Retina (tissue), 1 donor: ENCODE measurements at places on chromosomes 5 and 9.

GRCh38 chr5:12825163-12825562 is 920.9 kb upstream of the CTNND2 start:
- no peak for DNase-seq

DNA sequence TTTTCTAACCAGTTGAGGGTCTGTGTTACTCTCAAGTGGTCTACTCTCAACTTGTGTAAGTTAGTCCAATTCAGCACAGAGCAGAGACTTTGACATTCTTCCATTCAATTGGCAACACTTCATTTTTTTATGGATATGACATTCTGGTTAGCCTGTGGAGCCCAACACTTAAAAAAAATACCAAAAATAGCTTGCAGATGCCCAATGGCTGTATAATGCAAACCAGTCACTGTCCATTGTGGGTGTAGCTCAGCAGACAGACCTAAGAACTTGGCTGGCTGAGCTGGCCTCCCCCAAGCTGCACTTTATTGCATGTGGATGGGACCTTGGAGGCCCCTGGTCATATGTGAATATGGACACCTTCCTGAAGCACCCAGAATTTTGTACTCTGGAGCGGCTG is 103.2 kb downstream of the DPYSL3 start:
- no peak for DNase-seq

DNA sequence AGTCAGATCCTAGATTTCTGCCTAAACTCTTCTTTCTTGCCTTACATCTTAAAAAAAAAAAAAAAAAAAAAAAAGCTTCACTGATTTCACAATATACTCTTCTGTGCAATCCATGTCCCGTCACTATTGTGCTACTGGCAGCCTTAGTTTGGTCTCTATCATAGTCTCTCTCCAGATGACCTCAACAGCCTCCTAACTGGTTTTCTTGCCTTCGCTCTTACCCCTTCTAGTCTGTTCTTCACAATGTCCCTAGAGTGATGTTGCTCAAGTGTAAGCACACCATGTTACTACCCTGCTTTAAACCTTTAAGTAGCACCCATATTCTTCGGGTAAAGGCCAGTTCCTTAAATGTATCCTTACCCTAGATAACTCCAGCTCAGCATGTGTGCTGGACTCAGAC is 25.8 kb downstream of the CD180 start:
- DNase-seq = no peak

DNA sequence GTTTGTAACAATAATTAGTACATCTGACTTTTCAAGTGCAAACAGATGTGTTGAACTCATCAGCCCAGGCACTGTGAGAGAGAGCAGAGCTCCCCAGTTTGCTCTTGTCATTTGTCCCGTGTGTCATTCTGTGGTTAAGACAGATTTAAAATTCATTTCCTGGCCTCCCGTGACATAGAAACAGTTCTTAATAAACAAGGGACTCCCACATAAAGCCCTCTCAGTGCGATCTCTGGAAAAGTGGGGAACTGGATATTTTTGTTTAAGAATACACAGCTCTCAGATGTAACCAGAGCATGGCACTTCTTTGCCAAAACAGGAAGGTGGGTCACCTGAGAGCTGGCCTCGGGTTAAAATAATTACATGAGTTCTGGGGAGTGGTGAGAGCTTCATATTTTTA is 58.6 kb downstream of the PRKACG start:
- DNase-seq = no peak

DNA sequence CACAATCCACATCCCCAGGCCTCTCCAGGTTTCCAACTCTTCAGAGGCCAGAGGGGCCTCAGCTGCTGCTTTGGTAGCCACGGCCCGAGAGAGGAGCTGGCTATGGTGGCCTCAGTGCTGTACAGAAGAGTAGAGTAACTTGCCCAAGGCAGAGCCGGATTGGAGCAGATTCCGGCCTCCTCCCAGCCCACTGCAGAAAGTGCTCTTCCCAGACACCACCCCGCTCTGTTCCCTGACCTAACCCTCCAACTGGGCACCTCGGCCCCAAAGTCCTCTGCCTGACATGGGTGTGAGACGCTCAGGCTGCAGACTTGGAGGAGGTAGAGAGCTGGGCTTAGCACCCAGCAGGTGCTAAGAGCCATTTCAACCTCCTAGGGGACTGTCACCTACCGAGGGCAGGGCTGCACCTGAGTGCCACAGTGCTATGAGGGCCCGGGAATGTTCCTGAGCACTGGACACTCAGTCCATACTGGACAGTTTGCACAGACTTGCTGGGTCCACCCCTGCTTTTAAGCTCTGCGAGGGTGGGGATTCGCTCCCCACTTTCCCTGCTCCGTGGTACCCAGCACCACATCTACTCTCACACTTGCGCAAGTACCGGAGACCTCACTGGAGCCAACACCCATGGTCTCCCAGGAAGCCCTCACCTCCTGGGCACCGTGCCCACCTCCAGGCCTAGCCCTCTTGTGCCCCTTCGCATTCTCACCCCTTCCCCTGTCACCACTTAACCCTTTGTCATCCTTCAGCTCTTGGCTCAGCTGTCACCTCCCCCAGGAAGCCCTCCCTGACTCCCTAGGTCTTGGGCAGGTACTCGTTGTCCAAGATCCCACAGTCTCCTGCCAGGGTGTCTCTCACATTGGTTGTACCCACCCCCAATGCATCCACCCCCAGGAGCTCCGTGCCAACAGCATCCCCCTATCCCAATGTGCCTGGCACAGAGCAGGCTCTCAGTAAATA is 49.8 kb downstream of the DBH start:
- no peak for DNase-seq

DNA sequence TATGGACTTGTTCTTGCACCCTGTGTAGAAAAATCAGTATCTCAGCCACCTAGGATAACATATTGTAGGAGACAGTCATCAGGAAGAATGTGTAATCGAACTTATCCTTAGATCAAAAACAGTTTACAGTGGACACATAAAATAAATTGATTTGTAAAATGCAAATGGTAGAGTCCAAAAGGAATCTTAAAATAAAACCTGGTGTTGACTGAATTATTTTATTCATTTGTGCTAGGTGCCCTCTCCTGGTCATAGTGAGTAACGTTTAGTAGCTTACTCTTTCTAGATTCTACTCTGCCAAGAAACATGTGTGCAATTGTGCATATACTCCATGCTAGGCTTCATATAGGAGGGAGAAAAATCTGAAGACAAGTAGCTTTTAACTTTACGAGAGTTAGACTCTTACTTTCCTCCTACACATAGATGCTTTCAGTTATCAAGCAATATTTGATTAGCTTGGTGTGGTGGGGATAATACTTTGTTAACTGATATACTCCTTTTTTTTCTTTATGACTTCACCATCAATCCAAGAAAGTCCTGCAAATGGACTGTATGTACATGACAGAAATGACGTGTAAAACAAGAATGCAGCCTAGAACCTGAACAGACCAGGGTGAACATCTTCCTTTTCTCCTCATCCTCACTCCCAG is 23.7 kb upstream of the LOX start:
- no peak for DNase-seq

DNA sequence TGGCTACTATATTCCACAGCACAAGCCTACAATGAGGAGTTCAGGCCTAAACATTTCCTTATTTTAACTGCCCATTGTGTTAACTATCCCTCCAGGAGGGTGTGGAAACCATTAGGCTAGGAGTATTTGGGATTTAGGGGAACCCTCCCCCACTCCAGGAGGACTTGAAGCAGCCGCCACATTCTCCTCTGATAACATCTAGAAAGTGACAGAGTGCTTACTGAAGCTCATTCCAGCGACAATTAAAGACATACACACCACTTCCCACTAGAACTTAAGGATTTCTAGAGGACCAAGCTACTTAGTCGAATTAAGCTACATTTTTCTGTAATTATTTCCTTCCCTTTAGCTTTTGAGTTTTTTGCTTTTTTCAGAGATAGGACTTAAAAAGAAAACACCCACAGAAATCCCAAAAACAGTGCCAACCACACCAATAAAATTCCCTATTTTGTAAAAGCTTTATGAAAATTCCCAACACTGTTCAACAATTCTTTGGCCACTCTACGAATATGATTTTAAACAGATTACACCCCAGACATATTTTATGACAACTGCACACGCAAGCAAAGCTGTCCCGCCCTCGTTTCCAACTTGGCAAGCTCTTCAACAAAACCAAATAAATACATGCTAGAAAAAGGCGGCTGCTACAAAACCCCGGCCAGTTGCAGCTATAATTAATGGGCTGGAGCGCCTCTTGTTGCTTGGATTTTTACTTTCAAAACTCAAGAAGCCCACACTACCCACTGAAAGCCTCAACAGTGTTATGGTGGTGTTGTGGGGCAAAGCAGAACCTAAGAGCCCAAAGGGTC is 4.5 kb downstream of the ROR2 start:
- DNase-seq = no peak

- no peak for DNase-seq
These were observed 11.7 kb downstream of the OGN start for GRCh38 chr9:92392690-92393089.

DNA sequence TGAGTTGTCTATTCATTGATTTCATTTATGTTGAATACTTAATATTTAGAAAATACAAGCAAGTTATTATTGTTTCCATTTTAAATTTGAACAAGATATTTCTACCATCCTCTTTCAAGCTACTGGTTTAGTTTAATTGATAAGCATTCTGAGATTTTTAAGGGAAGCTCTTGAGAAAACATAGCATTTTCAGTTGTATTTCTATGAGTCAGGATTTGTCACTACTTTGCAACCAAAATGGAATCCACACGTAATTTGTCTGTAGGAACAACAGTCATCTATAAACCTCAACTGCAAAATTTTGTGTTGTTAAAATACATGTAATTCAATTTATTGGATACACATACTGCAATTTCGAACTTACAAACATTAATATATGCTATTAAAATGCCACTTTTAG is 74.0 kb downstream of the PRR16 start:
- no peak for DNase-seq

GRCh38 chr5:56447232-56447631 is 214.1 kb upstream of the ANKRD55 start:
- DNase-seq = no peak

- no peak for DNase-seq
These were observed 17.6 kb downstream of the MEGF9 start for GRCh38 chr9:120696551-120697230.

- DNase-seq = peak; percentile 9
These were observed 371.4 kb downstream of the NTRK2 start for GRCh38 chr9:85040821-85041465.

GRCh38 chr5:138032028-138032571 is 779 bp downstream of the FAM13B start:
- DNase-seq = no peak

DNA sequence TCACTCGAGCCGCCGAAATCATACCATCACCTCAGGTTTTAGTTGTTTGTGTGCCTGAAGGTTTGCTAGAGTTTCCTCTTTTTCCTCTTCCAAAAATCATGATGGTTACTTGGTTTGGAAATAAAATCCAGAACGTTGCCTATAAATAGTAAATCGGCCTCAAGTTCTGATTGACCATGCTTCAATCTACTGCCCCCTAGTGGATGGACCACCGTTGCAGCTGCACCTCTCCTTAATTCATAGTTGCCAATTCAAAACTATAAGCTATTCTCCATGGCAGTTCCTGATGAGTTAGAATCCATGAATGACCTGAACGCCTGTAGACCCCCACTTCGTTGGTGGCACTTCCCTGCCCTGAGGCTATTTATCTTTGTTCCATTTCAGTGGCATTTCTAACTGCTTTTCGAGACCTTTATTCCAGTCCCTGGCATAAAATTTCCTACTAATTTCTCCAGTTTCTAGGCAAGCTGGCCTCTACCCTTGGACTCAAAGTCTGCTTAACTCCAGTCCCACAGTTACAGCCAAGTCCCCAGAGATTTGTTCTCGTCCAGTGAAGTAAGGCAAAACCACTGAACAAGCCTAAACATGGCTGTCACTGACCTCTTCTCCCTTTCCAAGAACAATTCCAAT is 422.6 kb downstream of the EFNA5 start:
- peak; percentile 38 for DNase-seq

DNA sequence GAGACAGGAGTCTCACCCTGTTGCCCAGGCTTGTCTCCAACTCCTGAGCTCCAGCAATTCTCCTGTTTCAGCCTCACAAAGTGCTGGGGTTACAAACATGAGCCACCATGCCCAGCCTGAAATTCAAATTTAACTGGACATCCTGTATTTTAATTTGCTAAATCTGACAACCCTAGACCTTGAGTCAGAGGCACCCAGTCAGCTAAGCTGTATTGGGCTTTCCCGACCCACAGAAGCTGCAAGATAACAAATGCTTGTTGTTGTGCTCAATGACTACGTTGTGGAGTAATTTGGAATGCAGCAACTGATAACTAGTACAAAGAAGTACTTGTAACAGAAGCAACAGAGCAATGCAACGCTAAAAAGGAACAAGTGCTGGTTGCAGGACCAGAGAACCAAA is 533.1 kb downstream of the NTRK2 start:
- DNase-seq = no peak

- no peak for DNase-seq
These were observed 34.2 kb upstream of the TIFAB start for GRCh38 chr5:135486131-135487036.

GRCh38 chr5:127666043-127666716 is 17.3 kb downstream of the CTXN3 start:
- no peak for DNase-seq

DNA sequence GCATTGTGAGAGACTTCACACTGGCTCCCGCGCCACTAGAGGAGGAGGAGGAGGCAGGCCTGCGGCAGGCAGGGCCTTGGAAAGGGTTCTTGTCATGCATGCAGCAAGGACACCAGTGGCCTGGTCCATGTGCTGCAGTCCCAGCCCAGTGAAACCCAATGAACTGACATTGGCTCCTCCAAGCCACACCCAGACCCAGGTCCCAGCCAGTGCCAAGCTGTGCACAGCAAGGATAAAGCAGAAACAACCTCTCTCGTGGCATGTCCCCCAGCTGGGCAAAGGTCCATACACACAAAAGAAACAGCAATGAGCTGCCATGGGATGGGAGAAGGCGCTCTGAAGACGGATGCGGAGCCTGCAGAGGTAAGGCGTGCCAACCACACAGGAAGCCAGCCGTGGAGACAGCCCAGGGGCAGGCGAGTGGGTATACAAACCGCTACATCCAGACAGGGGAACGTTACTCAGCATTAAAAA is 89.2 kb downstream of the SEMA4D start:
- DNase-seq = peak; percentile 38

DNA sequence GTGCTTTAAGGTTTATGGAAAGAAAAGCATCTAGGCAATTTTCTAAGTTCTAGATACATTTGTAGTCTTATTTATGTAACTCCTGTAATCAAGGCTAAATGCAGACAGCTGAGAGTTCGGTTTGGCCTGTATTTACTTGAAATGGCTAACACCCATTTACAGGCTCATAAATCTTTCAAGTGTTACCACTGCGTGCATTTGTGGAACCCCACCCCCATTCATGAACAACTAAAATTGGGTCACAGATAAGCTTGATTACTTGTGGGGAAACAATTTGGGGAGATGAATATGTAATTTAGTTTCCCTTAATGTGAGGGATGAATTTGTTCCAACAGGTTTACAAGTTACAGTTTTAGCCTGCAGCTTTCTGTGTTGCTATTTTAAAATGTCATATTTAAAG is 360.6 kb downstream of the ARRDC3 start:
- DNase-seq = no peak

GRCh38 chr5:132138260-132138659 is 64.7 kb downstream of the CSF2 start:
- DNase-seq = no peak

GRCh38 chr5:95707055-95707454 is 24.1 kb upstream of the RHOBTB3 start:
- no peak for DNase-seq

GRCh38 chr5:154260224-154260927 is 69.8 kb downstream of the GALNT10 start:
- peak; percentile 40 for DNase-seq

GRCh38 chr5:15598294-15598902 is 98.4 kb downstream of the FBXL7 start:
- DNase-seq = no peak

- peak; percentile 25 for DNase-seq
These were observed 454.9 kb downstream of the ENC1 start for GRCh38 chr5:74185599-74185998.
